GM12892 (cell line): ENCODE measurements at places on chromosomes 16 and 17.

DNA sequence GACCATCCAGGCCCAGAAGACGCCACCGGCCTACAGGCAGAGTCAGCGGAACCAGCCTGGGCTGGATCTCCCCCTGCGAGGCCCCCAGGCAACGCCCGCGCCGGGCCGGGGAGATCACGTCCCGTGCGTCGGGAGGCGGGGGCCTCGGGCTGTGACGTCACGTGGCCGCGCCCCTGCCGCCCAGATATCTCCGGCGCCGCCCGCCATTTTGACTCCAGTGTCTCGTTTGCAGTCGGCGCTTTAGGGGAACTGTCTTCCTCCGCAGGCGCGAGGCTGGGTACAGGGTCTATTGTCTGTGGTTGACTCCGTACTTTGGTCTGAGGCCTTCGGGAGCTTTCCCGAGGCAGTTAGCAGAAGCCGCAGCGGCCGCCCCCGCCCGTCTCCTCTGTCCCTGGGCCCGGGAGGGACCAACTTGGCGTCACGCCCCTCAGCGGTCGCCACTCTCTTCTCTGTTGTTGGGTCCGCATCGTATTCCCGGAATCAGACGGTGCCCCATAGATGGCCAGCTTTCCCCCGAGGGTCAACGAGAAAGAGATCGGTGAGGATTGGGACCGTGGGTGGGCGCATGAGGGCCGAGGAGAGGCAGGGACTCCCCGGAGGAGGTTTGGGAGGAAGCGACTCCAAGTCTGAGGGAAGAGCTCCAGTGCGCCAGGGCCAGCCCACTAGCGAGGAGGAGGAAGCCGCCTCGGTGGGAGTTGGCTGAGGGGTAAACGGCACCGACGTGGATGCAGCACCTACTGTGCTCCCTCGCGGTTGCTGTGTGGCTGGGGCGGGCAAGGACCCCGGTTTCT, at the start of gene WSB1:
Gene WSB1 (plus strand): TSS at position 217 of the 791 bp plus-strand sequence. CDS start 282 bp downstream, at position 499.
- peak; percentile 91 for DNase-seq

GRCh38 chr17:45288825-45289224, 26.9 kb upstream of the SPATA32 start:
- no peak for DNase-seq

DNA sequence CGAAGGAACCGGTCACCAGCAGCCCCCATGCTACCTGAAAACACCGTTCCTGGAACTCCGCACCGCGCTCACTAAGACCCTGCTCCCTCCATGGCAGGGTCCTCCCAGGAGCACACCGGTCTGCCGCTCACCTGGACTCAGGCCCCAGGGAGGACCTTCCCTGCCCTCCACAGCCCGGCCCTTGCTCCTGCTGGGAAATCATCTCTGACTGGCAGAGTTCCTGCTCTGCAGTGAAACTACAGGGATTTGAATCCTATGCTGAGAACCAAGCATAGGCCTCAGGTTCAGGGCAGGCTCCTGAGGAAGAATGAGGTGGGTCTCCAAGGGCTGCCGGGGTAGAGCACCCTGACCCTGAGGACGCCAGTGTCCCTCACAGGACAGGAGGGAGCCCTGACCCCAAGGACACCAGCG, 88.5 kb downstream of the KCNJ12 start:
- DNase-seq: no peak

DNA sequence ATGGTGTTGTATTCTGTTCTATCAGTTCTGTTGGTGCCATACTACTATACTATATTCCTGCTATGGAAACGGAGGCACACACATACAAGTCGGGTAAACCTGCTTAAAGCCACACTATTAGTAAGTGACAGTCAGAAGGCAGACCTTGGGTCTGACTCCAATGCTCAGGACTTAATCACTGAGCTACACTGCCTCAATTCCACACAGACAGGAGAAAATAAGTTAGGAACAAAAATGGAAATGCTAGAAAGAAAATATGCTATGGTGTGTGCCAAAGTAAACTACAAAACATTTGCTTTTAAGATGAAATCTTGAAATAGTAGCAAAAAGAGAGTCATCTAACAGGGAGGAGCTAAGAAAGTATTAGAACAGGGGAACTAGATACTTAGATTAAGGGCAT, 48.1 kb downstream of the MYO1D start:
- DNase-seq: no peak

GRCh38 chr17:3951420-3951819, 12.8 kb downstream of the ATP2A3 start:
- DNase-seq: no peak

DNA sequence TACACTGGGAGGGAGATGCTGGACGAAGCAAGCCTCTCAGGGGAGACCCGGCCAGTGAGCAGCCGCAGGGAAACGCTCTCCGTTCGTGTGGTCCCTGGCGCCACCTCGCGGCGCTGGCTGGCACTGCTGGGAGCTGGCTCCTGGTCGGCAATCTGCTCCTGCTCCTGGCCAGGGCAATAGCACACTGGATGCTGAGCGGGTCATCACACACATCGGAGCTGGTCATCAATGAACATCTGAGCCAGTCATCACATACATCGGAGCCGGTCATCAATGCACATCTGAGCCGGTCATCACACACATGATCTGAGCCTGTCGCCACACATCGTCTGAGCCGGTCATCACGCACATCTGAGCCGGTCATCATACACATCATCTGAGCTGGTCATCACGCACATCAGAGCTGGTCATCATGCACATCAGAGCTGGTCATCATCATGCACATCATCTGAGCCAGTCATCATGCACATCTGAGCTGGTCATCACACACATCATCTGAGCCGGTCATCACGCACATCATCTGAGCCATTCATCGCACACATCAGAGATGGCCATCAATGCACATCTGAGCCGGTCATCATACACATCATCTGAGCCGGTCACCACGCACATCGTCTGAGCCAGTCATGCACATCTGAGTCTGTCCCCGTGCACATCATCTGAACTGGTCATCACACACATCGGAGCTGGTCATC, 217.3 kb downstream of the RBFOX3 start:
- DNase-seq: peak; percentile 79

- DNase-seq: no peak
These were observed 34.9 kb downstream of the ARHGAP17 start for GRCh38 chr16:24980077-24980793.

DNA sequence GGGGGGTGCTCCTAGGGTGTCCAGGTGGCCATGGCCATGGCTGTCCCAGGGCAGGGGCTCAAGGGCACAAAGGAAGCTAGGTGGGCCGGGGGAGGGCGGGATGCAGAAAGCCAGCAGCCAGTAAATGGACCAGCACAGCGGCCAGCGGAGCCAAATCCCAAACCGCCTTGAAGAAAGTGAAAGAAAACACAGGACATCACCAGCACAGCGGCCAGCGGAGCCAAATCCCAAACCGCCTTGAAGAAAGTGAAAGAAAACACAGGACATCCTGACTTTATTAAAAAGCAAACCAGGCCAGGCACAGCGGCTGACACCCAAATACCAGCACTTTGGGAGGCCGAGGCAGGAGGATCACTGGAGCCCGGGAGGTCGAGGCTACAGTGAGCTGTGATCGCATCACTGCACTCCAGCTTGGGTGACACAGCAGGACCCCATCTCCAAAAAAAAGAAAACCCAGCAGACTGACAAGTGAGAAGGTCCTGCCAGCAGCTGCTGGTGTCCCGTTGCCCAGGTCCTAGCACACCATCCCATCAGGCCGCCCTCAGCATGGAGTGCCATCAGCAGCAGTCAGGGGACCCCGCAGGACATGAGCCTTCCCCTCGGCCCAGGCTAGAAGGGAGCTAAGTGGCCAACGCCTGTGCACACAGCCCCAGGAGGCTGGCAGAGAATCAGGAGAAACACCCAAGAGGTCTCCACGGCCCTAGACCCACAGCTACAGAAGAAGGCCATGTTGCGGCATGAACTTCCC, 17.0 kb downstream of the SLC38A10 start:
- DNase-seq: no peak
